ENCODE measurements at places on chromosomes 4 and X.

DNA sequence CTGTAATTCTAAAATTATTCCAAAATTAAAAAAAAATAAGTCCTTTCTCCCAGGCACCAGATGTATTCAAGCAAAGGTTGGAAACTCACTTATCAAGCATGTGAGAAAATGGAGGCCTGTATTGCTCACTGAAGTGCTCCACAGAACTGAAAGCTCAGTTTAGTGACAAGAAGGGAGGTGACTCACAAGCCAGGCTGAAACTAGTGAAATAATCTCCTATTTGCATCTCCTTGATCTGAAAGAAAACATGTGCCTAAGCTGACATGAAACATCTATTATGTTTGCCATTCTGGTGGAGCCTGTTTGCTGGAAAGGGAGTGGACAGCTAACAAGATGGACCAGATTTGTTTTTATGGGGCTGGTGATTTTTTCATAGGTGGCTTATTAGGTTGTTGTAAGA lies 54.0 kb upstream of the AMELX start:
- peak; percentile 15 for DNase-seq

GRCh38 chrX:104343428-104344129 lies 88.8 kb upstream of the ESX1 start:
- peak; percentile 68 for DNase-seq

DNA sequence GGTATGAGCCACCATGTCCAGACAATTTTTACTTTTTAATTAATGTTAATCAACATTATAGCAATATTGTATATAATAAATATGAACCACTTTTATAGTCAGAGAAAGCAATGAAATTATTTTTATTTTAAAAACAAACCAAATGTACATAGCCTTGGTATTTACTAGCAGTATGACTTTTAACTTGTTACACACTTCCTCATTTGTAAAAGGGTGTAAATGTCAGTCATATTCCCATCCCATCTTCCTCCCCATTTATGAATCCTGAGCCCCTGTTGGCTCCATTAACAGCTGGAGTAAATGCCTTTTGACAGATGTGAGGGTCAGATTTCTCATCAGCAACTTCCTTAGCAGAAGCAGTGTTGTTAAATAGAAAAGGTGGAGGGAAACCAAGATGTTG lies 179.6 kb upstream of the SPRY1 start:
- DNase-seq: no peak

GRCh38 chr4:45865781-45866180 lies 258.1 kb downstream of the GABRG1 start:
- DNase-seq: no peak

GRCh38 chr4:128334256-128334655 lies 46.6 kb upstream of the PGRMC2 start:
- peak; percentile 85 for DNase-seq

GRCh38 chr4:145487631-145488030 lies 6.0 kb downstream of the SMAD1 start:
- no peak for DNase-seq

DNA sequence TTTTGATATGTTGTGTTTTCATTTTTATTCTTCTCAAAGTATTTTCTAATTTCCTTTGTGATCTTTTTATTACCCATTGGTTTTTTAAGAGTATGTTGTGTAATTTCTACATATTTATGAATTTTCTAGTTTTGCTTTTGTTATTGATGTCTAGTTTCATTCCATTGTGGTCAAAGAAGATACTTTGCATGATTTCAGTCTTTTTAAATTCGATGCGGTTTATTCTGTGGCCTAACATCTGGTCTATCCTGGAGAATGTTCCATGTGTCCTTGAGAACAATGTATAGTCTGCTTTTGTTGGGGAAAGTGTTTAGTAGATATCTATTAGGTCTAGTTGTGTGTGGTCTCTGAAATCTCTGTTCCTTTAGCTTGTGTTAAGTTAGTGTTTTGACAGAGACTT lies 46.2 kb downstream of the PPEF1 start:
- no peak for DNase-seq

DNA sequence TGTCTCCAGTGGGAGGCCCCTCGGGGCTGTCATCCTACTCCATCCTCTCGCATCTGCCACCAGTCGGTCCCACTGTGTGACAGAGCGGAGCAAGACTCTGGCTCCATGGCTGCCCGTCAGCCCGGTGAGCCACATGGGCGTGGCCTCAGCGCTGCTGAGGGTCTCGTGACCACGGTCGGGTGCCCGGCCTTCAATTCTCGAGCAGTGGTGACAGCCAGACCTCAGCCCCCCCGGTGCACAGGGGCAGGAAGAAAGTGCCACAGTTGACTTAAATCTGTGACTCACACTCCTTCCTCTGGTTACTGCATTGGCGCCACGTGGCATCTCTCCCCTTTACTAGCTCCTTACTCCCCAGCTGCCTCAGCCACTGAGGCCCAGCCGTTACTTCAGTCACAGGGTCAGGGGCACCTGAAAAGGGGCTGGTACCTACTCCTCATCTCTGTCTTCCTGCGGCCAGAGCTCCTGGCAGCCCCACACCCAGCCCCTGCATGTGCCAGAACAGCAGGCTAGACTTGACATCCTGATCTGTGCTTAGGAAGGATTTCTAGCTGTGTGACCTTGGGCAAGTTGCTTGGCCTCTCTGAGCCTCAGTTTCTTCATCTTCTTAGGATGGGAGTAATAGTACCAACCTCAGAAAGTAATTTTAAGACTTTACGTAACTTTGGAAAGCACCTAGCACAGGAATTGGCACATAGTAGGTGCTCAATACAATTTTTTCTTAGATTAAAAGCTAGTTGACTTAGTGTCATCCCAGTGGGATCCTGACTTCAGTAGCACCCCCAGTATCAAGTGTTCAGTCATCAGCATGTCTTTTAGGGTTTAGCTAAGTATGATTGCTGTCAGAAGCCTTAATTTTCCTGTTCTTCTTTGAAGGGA lies 66.1 kb downstream of the TNIP2 start:
- DNase-seq: no peak

- peak; percentile 34 for DNase-seq
Measured at GRCh38 chrX:103376118-103376978, at the start of gene BEX3. BEX3 (plus strand) TSS chrX:103376538; CDS start chrX:103377522, 984 bp downstream.

DNA sequence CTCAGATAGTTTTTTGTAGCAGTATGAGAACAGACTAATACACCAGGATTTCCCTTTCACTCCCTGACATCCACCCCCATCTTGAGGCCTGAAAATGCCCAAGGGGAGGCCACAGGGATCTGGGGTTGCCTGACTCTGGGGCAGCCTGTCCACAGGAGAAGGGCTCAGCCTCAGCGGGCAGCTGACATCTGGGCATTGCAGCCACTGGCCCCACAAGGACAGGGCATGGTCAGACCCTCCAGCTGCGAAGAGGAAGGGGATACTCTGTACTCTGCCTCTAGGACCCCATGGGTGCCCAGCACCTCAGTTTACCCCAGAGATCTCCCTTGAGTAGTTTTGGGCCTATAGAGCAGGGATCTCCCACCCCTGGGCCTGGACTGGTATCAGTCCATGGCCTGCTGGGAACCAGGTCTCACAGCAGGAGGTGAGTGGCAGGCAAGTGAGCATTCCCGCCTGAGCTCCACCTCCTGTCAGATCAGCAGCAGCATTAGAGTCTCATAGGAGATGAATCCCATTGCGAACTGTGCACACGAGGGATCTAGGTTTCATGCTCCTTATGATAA lies 138.9 kb downstream of the HMX1 start:
- no peak for DNase-seq

DNA sequence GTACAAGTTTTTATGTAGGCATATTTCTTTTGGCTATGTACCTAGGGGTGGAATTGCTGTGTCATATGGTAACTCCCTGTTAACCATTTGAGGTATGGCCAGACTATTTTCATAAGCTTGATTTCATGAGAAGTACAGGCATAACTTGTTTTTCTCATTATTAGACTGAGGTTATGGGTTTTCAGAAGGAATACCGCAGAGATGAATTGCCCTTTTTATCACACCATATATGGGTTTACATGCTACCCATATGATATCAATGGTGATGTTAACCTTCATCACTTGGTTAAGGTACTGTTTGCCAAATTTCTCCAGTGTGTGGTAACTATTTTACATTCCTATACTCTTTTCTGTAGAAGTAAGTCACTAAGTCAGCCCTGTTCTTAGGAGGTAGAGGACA lies 23.5 kb downstream of the RAB40A start:
- DNase-seq: no peak

DNA sequence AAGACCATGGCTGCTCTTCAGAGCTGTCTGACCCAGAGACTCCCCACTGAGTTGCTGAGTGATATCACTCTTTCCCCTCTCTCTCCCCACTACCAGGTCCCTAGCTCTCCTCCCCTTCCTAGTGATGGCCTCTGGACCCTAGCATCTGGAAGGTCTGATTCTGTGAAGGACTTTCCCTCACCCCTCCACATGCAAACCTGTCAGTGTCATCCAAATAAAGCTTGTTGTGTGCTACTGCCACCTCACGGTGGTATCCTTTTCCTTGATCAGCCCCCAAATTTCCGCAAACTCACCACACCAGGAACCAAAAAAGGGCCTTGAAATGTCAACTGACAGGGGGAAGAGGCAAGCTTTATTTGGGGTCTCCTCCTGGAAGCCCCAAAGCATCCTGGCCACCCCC lies 500.2 kb downstream of the IDS start:
- no peak for DNase-seq

DNA sequence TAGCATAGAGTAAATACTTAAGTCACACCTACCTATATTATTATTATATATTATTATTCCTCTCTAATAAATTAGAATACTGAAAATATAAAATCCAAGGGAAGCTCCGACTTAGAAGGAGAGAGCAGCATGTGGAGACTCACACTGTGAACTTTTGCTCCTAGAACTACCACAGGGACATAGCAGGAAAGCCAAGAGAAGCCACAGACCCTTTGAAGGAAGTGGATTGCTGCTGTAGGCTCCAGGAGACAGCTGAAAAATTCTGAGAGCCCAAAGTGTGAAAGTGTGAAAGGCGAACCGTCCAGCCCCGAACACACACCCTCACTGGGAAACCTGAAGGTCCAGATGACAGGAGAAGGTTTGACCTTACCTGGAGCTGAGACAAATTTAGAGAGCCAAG lies 177.0 kb downstream of the FAM13A start:
- no peak for DNase-seq

GRCh38 chr4:148445071-148445859 lies 3.1 kb upstream of the NR3C2 start:
- DNase-seq: peak; percentile 6

- DNase-seq: no peak
Measured at GRCh38 chrX:7514871-7515599, 327.9 kb upstream of the VCX start.

- DNase-seq: no peak
Measured at GRCh38 chr4:134393592-134393991, 192.0 kb upstream of the PABPC4L start.

DNA sequence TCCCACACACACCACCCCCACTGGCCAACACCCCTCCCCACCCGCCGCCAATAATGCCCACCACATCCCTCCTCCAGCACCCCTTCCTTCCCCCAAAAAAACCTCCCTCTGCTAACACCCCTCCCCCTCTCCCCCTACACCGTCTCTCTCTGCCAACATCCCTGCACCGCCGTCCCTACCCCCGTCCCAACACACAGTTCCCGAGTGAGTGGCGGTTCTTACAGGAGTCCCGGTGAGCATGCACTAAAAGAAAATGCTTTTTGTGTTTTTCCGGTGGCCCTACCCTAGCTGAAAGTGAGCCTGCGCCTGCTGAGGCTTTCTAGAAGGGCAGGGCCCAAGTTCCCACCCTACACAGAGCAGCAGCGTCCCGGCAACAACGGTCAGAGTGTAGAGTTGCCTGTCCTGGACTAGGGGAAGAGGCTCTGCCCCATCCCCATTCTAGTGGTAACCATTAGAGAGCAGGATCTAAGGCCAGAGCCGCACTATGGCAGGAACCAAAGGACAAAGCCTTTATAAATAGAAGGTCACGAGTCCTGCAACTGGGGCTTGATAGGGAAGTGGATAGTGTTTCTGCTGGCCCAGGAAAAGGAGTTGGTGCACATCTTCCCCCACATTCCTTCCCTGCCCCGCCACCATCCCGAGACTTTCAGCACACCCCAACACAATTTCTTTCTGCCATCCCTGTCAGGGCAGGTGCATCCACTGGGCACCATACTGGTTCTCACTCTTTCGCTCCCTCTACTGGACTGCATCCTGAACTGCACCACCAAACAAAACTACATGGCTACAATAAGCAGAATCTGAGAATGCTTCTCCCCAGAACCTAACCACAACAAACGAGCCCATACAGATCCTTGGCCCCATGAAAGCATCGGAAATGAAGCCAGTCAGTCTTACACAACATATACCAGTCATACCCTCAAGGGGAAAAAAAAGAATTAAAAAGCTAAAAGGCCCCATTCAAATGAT lies 78.1 kb upstream of the PAGE3 start:
- peak; percentile 38 for DNase-seq

GRCh38 chrX:68883800-68884199 lies 55.0 kb downstream of the EFNB1 start:
- no peak for DNase-seq

- no peak for DNase-seq
Measured at GRCh38 chrX:55007656-55008055, 7.5 kb downstream of the APEX2 start.

DNA sequence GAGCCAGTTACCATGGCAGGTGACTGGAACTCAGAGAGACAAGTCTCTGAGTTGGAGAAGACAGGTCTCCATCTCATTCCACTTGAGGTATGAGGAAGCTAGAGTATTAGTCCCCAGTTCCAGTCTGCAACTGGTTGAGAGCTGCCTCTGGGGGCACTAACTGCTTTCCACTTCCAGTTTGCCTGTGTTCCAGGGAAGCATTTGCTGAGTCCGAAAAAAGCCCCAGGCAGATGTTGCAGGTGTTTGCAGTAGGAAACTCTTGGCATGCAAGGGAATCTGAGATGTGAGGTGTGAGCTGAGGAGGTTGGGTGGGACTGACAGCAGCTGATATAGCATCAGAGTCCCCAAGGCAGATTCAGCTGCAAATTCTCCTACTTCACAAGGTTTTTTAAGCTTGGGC lies 272.2 kb upstream of the CASK start:
- no peak for DNase-seq

DNA sequence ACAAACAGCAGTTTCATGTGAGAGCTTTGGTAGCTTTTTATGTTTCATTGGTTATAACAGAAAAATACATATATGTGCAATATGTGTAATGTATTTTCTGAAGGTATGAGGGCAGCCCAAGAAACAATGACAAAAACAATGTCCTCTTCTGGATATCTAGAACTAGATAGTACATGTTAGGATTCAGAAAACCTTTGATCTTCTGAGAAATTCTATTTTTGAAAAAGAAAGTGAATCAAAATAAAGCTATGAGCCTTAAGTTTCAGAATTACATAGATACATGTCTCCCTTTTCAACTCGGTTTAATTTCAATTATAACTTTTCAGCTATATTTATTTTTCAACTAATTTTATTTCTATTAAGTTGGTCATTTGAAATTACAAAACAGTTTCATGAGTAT lies 131.9 kb downstream of the REELD1 start:
- DNase-seq: no peak
